H4 (cell line): ENCODE measurements at places on chromosomes 12 and 14.

- DNase-seq, result no peak
Measured at GRCh38 chr12:116735951-116736599, 1.8 kb downstream of the SPRING1 start.

- DNase-seq, result no peak
Measured at GRCh38 chr12:4325966-4326365, 5.0 kb downstream of the TIGAR start.

DNA sequence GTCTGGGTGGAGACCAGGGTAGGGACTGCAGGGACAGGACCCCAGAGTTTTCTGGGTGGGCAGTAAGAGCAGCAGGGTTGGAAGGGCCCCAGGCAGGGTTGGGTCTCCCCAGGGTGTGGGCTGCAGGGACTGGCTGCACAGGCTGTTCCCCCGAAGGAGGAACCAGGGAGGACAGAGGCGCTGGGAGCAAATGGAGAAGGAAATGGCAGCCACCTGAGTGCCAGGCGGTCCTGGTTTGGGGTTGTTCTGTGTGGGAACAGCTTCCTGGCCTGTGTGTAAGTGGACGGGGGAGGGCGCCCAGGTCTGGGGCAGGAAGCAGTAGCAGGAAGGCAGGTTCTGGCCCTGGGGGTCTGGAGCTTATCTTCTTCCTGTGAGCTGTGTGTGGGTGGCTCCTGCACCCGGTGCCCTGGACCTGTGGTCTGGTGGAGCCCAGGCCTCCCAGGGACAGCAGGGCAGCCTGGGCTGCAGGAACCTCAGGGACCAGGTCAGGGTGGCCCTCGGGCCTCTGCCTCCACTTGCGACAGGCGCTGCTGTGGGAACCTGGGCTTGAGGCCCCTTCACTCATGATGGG lies 372.8 kb downstream of the TMEM121 start:
- DNase-seq, result peak; percentile 1

- DNase-seq, result no peak
Measured at GRCh38 chr14:24343795-24344660, 4.2 kb upstream of the RIPK3 start.

DNA sequence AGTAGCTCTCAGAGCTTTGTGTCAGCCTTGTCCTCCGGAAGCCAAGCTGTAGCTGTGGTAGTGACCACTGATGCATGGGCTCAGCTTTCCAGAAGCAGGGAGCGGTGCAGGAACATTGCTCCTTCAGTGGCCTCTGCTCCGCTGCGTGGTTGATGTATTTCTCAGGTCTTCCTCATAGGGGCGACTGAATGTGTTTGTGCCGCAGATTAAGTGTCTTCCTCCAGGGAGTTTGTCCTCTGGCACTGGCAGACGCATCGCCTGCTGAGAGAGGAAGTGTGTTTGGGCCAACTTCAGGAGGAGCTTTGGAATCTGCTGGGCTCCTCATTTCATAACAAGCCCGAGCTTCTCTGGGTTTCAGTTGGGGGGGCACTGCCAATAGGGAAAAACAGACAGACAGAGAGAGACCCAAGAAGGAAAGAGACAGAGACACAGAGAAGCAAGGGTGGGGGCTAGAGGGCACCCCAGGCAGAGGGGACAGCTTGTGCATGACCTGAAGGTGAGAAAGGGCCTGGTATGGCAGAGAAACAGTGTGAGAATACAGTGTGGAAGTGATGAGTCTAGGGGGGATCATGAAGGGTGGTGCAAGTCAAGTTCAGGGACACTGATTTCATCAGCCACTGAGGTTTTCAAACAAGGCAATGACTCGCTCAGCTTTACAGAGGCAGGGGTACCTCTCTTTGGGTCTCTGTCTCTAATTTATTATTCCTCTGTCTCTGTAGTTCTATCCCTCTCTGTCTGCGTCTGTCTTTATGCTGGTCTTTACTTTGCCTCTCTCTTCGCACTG lies 69.4 kb upstream of the PRIMA1 start:
- DNase-seq, result peak; percentile 16

DNA sequence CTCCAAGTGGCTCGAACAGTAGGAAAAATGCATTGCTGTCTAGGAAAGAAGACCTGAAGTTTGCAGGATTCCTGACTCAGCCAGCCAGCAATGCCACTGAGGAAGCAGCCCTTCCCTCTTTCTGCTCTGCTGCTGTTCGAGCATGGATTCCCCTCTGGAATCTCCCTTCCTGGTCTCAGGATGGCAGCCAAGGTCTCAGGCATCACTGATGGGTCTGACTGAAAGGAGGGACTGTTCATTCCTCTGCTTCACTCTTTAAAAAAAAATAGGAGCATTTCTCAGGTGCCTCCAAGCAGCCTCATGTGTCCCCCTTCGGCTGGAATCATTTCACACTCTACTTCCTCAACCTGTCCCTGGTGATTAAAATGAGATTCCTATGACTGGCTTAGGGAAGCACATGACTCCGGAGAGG lies 62.4 kb downstream of the SLC15A4 start:
- DNase-seq, result no peak

DNA sequence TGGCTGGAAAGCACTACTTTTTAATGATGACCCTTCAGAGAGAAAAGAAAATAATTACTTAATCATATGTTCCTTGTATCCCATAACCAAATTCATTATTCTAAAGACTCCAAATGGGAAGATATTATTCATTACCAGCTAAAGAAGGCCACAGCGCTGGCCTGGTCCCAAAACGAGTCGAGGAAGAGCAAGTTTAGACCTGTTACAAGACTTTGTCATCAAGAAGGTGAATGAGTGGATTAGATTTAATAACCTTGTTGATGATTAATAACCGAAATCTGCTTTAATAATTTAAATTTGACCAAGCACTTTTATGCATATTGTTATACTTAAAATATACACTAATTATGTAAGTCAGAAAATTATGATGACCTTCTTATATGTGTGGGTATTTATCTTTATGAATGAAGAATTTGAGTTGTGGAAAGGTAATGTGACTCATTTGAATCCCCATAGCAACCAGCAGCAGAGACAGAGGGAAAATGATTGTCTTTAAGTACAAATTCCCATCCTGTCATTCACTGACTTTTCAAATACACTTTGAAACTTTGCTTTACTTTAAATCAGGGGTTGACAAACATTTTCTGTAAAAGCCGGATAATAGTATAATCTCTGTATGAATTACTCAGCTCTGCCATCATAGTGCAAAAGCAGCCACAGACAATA lies 200.3 kb upstream of the NPAS3 start:
- DNase-seq, result no peak

- DNase-seq, result peak; percentile 16
Measured at GRCh38 chr14:44405011-44405486, 102.0 kb downstream of the FSCB start.

GRCh38 chr14:93538413-93538812 lies 107.7 kb downstream of the UNC79 start:
- DNase-seq, result no peak
